ENCODE measurements at places on chromosomes 3 and 15.

GRCh38 chr15:76982756-76983155, 12.2 kb upstream of the PSTPIP1 start:
- DNase-seq: no peak

DNA sequence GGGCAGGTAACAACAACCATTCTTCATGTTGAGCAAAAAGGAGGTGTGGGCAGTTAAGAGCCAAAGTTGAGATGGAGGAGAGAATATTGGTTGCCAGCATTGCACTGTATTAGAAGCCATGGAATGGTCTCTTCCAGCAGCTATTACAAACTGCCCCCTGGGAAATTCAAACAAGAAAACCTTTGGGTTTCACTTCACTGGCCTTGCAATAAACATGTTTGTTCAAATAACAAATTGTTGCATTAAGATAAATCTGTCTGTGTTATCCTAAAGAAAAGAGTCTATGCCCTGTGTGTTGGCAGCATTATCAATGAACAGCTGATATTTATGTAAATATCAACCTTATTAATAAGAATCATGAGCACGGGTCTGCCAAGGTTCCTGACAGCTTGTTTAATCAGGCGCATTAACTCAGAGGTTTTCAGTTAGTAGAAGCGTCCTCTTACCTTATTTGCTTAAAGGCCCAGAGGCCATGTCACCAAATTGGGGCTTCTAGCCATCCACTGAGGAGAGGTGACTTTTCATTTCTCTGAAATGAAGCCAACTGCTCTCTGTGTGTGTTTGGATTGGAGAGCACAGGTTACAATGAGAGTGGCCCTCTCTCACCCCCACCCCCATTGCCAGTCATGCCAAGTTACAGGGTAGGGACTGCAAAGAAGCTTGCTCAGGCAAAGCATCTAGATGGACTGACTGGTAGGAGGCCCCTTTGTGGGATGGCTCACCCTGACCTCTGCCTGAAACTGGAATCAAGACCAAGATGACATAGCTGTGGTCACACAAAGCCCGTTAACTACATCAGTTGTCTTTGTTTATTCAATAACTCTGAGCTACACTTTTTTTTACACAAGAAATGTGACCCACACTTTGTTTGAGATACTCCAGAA, 10.5 kb downstream of the FILIP1L start:
- DNase-seq: peak; percentile 80

DNA sequence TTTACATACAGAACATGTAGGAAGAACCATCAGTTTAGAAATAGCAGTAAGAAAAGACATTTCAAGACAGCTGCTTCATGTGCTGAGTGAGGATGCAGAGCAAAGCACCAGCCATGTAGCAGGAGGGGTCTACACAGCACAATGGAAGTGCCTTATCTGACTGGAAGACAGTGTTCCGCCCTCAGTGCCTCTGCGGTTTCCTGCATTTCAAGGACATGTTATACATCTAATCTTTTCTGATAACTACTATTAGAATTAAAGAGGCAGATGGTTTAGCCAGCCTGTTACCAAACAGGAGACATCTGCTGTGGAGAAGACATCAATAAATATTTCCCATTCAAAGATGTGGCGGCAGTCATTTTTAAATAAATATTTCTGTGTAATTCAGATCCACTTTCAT, 10.6 kb downstream of the LSG1 start:
- no peak for DNase-seq

DNA sequence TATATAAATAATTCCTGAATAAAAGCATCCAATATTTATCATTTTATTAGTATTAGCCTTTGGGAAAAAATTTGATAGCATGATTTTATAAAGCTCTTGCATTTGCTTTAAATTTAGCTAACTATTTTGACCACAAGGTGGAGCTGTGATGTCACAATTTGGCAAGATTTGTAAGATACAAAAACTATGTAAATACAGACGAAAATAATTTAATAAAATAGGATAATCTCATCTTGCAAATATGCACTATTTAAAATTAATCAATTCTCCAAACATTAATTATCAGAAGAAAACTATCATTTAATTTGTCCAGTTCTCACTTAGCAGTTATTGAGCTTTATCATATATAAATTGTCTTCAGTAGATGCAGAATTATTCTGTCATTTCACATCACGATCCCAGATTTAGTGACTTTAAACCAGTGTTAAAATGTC, 95.4 kb downstream of the PLOD2 start:
- no peak for DNase-seq

GRCh38 chr3:189512821-189513220, 118.4 kb upstream of the TP63 start:
- DNase-seq: no peak

DNA sequence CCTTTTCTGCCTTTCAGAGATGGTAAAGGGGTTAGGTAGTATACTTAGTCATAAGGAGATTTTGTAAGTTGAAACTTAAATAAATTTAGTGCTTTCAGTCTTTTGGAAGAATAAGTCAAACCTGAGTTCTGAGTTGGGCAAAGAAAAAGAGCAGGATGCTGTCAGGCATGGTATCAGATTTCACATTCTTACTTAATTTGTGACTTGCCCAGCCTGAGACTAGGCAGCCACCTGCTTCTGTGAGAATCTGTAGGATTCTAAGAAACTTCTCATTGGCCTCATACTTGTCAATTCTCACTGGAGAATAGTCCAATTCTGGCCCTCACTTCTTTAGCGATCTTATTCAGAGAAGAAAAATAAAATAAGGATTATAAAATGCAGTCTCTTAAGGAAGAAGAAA, 577.5 kb downstream of the DIPK2A start:
- DNase-seq: no peak

- DNase-seq: no peak
Measured at GRCh38 chr3:58018892-58019742, 10.9 kb downstream of the FLNB start.

DNA sequence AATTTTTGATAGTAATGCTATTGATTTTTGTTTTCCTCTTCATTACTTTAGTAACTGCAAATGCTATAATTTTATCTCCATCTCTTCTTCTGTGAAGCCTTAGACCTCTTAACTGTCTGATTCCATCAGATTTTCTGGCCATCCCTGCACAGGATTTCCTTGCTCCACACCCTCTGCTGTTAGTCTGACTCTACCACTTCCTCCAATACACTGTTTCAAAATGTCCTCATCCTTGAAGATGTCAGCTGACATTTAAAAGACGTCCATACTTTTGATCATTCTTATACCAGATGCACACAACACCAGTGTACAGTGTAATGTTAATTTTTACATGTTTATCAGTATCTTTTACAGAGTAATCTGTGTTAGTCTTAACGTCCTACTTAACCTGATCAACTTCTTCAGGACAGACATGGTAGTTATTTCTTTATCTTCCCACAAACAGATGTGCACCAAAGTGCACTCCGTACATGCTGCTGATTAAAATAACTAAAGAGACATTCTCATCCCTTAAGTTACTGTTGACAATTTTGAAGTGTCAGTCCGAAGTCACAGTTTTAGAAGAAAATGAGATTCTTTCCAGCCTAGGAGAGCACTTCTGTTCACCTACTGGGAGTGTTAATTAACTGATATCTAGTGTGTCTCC, 102.4 kb upstream of the RASGRP1 start:
- no peak for DNase-seq

DNA sequence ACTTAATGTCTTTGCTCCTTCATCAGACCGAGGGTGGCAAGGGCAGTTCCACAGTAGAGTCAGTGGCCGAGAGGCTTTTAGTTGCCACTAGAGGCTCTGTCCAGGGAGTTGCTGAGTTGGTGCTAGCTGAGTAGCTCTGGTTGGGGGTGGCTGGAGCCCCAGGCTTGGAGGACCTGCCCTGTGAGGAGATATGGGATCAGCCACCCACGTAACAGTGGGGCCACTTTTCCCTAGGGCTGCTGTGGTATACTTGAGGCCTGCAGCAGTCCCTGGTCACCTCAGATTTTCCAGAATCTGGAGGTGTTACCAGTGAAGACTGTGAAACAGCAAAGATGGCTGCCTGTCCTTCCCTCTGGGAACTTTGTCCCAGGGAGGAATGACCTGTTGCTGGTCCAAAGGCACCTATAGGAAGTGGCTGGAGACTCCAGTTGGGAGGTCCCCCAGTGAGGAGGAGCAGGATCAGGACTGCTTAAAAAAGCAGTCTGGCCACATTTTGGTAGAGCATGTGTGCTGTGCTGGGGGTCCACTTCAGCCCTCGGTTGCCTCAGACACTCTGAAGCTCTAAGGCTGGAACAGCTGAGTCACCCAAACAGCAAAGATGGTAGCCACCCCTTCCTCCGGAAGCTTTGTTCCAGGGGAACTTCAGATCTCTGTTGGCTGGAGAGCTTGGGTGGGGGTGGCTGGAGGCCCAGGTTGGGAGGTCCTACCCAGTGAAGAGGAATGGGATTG, 72.9 kb downstream of the AKAP13 start:
- DNase-seq: no peak

DNA sequence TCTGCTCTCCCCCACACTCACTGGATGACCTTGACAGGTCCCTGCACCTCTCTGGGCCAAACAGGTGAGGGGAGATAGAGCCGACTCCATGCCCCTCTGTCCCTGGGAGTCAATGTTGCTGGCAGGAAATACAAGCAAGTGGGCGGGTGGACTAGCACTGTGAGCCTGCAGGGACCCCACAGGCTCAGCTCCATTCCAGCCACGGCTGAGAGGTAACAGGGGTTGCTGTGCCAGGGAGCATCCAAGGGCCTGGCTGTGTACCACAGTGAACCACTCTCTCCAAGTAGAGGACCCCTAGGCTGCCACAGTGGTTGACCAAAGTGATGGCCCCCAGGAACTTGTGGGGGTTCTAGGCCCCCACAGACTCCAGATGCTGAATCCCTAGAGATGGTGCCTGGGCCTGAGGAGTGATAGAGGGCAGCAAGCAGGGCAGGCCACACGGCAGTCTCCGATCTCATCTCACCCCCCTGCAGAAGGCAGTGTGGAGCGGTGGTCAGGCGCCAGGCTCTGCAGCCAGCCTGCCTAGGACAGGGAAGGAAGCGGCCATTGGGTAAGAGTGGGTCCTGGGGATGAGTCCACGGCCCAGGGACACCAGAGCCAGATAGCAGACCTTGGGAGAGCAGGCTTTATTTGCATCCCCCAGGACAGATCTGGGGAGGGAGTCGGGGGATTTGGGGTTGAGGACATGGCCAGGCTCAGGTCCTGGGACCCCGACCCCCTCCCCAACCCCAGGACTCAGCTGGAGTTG, 3.2 kb downstream of the TNNC1 start:
- DNase-seq: no peak

- DNase-seq: peak; percentile 78
Measured at GRCh38 chr15:41944313-41944940, 27.9 kb downstream of the EHD4 start.

GRCh38 chr3:4740397-4741105, 238.7 kb upstream of the BHLHE40 start:
- no peak for DNase-seq

GRCh38 chr3:88198121-88198520, 48.4 kb downstream of the C3orf38 start:
- no peak for DNase-seq

- DNase-seq: no peak
Measured at GRCh38 chr3:171953301-171954022, 85.9 kb upstream of the FNDC3B start.

- DNase-seq: no peak
Measured at GRCh38 chr3:127162947-127163645, 29.8 kb upstream of the PRR23E start.

- no peak for DNase-seq
Measured at GRCh38 chr3:7194071-7194835, 333.3 kb downstream of the GRM7 start.

DNA sequence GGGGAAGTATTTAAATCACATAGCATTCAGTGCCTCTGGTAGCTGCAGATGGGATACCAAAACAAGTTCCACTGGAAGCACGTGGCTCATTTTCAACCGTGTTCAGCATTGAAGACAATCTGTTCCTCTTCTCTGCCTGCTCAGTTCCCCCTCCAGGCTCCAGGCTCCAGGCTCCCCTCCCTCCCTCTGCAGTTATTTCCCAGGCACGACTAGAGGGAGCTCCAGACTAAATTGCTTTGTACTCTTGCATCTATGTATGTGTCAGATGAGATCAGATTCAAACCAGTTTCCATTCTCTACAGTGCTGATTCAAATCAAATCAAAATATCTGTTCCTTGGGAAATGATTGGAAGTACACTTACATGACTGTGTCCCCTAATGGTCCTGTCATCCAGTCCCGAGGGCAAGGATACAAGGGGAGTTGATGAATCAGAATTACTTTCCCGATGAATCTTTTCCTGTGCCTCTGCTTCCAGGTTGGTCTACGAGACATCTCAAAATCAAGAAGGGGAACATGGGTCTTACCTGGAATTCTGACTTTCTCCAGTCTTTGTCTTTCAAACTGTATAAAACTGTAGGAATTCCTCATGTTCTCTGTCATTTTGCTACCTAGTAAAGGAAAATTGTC, 600.5 kb downstream of the EDEM1 start:
- no peak for DNase-seq

DNA sequence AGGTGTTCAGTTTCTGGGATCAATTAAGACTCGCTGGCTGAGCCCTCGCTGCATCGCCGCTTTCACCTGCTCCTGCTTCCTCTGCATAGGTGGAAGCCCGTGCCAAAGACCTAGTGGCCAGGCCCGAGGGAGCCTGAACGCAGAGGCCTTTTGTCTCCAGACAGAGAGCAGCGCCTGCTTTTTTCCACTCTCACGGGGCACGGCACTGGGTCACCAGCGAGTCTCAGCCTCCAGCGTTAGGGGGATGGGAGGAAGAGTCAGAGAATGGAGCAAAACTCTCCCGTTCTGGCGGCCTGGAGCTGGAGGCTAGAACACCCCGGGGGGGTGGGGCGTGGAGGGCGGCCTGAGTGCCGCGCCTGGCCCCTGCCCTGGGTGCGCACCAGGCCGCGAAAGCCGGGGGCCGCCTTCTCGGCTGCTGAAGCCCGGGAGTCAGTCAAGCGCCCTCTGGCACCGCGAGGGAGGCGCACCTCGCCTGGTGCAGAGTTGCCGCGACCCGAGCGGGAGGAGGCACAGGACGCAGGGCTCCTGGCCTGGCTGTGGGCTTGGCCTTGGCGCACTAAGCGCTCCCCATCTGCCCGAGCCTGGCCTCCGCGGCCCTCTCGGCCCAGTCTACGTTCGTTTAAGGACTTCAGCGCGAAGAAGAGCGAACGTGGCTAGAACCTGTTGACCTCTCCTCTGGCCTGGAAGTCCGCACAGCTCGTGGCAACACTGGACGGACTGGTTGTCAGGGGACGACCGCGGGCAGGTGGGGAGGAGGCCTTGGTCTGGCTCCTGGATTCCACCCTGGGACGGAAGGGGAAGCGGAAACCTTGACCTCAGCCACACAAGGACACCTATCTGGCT, 21.5 kb downstream of the NR2F2 start:
- no peak for DNase-seq

DNA sequence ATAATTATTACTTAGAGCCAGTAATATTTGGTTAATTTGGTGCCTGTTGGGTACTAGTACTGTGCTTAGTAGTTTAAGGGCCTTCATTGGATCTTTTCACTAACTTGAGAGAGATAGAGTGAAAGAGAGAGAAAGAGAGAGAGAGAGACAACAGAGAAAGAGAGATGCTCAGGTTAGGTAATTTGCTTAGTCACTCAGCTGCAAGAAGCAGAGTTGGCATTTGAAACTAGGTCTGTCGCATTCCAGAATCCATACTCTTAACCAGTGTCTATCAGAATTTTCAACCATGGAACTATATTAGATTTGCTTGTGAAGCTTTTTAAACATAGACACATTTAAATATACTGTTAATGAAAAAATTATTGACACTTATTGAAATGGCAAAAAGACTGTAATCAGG, 31.1 kb upstream of the NUDT16 start:
- DNase-seq: peak; percentile 26

All from skeletal muscle cell (primary cell).